ENCODE measurements at places on chromosomes 6 and 20. TPM values are rescaled to one million over a fixed set of nuclear protein-coding genes. Genes with fewer than 3 reads are reported as not detected.

Gene PKHD1
- total RNA-seq: 0.53 TPM

Gene ESF1
- 10.2 TPM for total RNA-seq

Gene AIF1
- 7.1 TPM for total RNA-seq

Gene TGM3
- not detected for total RNA-seq

Gene FAM162B
- total RNA-seq: not detected
